ENCODE measurements at places on chromosomes 5 and 9.

DNA sequence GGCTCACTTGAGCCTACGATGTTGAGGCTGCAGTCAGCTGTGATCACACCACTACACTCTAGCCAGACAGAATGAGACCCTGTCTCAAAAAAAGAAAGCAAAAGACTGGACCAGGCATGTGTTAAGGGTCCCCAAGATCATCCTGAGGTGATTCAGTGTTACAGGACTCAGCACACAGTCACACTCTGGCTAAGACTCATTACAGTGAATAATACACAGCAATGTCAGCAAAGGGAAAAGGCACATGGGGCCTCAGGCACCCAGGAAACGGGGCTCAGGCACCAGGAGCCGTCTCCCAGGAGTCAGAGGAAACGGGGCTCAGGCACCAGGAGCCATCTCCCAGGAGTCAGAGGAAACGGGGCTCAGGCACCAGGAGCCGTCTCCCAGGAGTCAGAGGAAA is 39.2 kb upstream of the NRARP start:
- no peak for DNase-seq

DNA sequence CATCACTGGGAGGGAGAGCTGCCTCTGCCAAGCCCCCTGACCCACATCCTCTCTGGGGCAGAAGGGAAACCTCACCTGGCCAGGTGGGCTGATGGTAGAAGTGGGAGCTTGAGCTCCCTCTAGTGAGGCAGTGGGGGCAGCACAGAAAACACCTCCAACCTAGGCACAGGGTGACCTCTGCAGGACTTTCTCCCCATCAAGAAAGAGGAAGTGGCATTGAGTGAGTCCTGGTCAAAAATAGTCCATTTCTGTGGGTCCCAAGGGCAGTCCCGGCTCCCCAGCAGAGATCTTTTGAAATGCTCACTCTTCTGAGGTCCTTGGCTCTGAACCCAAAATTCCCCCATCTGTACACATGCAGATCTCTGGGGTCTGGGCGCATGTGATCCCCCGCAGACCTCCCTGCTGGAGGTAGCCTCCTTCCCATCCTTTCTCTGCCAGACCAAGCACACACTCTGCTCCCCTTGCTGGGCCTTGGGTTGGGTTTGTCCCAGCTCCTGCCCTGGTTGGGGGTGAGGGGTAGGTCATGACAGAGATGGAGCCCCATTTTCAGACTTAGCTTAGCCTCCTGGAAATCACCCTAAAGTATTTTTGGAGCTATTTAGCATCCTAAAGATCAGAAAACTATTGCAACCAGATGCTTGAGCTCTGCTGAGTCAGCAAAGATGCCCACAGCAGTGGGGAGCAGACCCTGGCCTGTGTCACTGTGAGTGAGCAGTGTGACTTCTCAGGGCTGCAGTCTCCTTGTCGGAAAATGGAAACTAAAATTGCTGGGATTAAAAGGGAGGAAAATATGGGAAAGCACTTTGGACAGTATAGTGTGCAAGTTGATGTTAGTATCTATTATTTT is 41.6 kb upstream of the LCP2 start:
- DNase-seq: no peak

DNA sequence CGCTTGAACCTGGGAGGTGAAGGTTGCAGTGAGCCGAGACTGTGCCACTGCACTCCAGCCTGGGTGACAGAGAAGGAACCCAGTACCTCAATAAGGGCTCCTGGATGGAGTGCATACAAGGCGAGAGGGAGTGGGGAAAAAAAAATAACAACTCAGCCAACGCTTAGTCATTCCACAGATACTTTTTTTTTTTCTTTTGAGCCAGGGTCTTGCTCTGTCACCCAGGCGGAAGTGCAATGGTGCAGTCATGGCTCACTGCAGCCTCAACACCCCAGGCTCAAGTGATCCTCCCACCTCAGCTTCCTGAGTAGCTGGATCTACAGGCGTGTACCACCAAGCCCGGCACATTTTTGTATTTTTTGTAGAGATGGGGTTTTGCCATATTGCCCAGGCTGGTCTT is 59.5 kb upstream of the GGTA1 start:
- DNase-seq: peak; percentile 46

- DNase-seq: no peak
Observed at GRCh38 chr9:12878351-12878978, 103.6 kb downstream of the LURAP1L start.

DNA sequence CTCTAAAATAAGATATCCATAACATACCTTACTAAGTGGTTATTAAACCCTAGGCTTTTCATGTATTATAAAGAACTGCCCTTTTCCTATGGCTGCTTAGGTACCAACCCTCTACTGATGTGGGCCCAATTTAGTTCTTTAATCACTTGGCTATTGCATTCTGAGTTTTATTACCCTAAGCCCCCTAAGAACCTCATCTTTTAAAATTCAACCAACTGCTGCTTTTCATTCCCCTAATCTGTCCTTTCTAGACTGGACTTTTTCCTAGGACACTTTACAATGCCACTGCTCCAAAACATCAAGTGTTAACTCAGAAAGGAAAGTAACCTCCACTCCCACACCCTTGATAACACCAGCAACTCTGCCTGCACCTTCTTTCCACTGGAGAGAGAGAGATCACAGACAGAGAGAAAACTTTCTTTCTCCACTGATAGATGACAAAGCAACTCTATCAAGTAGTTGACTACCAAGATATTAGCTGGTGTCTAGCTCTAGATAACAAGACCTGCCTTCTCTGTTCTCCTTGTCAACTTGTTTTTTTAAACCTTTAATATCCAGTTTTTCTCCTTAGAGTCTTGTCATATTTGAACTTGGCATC is 27.3 kb downstream of the ELL2 start:
- DNase-seq: no peak

- DNase-seq: no peak
Observed at GRCh38 chr5:171242521-171242920, 66.5 kb upstream of the TLX3 start.

- DNase-seq: no peak
Observed at GRCh38 chr9:125990186-125990792, 243.1 kb downstream of the PBX3 start.

DNA sequence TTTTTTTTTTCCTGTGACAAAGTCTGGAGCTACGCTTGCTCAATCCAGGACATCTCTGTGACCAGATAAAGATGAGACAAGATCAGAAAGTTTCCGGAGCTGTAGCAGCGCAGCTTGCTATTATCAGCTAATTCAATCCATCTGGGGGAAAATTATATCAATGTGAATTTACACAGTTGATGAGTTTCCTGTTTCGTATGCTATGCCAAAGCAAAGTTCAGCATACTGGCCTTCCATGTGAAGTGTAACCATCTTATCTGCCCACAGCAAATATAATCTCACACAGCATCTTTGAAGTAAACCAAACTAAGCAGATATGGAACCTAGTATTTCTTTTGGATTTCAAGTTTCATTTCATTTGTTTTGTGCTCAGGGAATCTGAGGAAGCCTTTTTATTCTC is 1767.7 kb downstream of the EFNA5 start:
- no peak for DNase-seq

DNA sequence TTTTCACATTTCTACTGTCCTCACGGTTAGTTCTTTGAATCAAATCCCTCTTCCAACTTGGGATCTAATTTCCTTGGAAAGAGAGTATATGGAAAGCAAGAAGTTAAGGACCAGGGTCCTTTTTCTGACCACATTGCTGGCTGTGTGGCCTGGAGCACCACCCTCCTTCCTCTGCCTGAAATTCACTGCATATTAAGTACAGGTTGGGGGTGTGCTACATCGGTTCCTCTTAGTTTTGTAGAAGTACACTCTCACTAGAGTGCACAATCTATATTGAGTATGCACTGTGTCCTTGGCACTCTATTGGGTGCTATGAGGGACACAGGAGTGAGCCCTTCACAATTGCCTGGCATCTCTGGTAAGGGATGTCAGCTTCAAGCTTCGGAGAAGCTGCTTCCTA is 53.8 kb upstream of the KLF9 start:
- no peak for DNase-seq

DNA sequence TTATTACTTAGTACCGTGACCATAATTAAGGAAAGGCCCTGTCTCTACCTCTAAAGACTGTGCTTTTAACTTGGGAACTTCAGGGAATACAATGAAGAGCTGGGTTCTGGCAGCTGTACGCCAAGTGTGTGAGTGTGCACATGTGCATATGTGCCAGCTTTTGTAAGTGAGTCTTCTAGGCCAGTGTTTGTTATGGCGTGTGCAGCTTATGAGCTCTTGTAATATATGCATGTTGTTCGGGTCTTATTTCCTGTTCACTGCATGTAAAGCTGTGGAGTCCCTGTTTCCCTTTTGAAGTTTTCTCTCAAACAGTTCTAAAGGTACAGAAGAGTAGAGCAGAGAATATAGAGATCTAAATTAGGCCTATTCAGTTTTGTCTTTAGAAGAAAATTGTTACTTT is 30.5 kb downstream of the TGFBR1 start:
- no peak for DNase-seq

DNA sequence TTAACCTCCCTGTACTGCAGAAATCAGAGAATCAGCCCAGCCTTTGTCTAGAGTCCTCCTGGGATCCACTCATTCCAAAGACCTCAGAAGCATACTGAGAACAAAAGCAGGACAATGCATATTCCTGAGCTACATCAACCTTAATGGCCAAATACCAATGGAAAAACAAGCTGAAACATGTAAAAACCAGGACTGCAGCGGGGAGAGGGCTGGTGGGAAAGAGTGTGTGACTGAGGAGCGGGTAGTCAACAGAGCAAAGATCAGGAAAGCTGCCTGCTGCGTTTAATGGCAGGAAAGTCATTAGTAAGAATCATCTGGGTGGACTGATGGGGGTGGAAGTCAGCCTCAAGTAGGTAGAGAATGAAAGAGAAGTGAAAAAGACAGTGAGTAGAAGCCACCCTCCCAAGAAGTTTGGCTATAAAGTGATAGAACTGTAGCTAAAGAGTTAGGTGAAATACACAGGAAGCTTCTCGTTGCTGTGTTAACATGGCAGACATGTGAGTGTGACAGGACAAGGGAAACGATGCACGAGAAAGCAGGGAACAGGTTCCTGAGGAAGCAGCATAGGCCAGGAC is 88.1 kb downstream of the OTULIN start:
- DNase-seq: no peak

- peak; percentile 51 for DNase-seq
Observed at GRCh38 chr9:72292874-72293607, 72.0 kb downstream of the ZFAND5 start.

- DNase-seq: no peak
Observed at GRCh38 chr5:78341440-78341839, 19.0 kb upstream of the SCAMP1 start.

DNA sequence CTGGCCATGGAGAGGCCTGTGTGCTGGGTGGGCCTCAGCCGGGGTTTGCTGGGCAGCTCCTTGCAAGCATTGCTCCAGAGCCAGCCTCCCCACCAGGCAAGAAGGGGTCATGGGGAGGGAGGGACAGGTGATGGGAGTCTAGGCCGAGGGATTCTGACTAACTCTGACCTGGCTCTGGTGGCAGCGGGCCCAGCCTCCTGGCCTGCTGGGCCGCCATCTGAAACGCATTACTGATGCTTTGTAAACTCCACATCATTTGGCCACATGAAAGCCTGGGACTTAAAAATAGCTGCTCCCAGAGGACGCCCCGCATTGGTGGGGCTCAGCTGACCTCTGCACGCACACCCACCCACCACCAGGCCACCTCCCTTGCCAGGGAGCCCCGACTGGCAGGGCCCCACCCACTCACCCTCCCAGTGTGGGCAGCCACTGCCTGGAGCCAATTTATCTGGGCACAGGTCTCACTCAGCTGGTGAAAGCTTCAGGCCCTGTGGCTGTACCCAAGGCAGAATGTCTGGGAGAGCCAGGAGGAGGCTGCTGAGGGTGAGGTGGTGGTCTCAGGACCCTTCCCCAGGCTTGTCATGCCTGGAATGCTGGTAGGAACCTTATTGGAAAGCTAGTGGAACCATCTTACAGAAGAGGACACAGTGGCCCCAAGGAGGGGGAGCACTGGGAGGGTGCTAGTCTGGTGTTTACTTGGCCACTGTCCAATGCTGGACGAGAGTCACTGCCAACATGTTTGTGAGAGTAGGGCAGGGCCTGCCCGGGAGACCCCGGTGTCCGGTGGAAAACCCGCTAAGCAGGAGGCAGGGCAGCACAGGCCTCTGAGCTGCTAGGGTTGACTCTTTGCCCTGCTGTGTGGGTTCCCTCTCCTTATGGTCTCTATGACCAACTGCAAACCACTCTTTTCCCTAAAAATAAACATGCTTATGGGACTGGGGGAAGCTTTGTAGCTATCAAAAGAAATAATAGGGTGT is 10.8 kb downstream of the TCF7 start:
- DNase-seq: peak; percentile 94

GRCh38 chr9:20473515-20474013 is 148.7 kb downstream of the MLLT3 start:
- no peak for DNase-seq
